8988T (cell line): ENCODE measurements at places on chromosomes 11 and 22.

DNA sequence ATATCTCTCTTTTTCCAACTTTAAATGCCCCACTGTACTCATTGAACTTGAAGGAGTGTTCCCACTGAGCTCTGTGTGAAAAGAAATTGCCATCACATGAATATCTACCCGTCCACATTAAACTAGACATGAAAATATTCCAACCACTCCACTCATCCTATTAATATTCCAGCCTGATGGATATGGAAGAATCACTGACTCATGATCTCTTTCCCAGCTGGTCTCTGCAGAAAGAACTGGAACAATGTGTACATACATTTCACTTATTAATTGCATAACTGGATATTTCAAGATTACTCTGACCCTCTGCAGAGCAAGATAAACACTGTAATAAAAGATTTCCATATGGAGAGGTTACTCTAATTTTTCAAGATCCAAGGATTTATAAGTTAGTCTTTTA lies 711.1 kb upstream of the LRRC4C start:
- no peak for DNase-seq

DNA sequence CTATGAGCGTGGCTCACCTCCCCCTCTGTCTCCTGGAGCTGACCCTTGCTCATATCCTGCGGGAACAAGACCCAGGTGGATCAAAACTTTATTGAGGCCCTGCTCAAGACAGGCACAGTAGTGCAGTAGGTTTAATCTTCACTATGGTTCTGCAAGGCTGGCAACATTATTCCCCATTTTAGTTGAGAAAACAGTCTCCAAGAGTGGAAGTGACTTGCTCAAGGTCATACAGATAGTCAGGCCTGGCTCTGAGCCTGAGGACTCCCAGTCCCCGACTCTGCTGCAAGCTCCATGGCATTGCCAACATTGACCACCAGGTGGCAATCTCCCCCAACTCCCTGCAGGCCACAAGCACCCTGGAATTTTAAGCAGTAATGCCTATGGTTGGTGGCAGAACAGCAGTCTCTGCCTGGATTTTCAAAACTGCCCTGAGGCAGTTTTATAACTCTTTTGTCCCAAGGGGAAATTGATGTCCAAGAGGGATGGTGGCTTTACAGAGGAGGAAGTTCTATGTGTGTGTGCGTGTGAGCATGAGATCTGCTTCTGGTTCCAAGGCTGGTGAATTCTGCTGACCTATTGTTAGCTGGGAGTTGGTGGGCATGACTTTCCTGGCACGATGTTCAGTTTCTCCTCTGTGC lies 34.1 kb downstream of the NEU3 start:
- peak; percentile 80 for DNase-seq

DNA sequence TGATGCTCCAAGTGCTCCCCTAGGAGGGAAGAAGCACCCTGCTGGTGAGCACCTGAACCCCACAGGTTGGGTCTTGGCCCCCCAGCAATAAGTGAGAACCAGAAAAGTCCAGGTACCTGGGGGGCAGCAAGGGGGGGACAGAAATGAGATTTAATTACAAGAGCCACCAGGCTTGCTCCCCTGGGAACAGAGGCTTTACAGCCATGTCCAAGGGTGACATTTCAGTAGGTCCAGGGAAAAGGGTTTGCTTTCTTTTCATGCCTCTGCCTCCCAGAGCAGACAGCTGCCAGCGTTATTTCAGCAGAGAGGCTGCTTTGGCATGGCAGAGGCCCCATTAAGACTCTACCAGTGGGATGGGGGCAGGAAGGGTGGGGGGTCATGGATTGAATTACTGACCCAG lies 437.7 kb downstream of the BUD13 start:
- DNase-seq: no peak

GRCh38 chr11:133724116-133724515 lies 121.2 kb downstream of the SPATA19 start:
- DNase-seq: no peak

GRCh38 chr11:113721462-113722066 lies 15.5 kb upstream of the TMPRSS5 start:
- DNase-seq: no peak

- DNase-seq: no peak
Measured at GRCh38 chr11:22734628-22735345, 68.4 kb downstream of the GAS2 start.

DNA sequence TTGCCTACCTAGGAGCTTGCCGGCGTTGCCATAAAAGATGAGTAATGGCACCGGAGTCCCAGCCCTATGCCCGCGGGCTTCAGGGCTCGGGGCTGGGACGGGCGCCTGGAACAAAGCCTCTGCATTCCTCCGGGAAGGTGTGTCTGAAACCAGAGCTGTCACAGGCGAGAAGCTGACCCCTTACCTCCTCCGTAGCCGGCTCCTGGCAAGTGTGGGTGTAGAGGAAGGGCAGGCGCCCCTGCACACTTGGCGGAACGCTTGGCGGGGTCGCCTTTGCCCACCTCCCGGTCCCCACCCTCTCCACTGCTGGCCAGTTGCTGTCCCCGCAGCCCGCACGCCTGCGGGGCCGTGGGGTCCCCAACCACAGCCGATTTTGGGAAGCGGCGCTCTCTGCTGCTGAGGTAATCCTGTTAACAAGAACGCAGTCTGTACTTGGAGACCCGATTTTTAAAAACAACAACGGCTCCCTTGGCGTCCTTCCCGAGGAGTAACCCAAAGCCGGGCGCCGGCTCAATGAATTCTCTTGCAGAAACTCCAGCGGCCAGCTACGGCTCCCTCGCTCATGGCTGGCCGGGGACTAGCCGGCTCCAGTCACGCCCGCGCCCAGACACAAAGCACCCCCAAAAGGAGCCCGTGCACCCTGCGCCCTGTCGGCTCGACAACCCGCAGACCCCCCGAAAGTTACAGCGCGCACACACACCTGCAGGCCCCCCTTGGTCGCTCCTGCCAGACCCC lies 89.2 kb downstream of the PLEKHA7 start:
- peak; percentile 55 for DNase-seq

- no peak for DNase-seq
Measured at GRCh38 chr11:12705874-12706273, 31.7 kb downstream of the TEAD1 start.

- DNase-seq: no peak
Measured at GRCh38 chr22:35632935-35633334, 15.3 kb upstream of the APOL6 start.

GRCh38 chr11:82680252-82680651 lies 53.4 kb downstream of the FAM181B start:
- no peak for DNase-seq

DNA sequence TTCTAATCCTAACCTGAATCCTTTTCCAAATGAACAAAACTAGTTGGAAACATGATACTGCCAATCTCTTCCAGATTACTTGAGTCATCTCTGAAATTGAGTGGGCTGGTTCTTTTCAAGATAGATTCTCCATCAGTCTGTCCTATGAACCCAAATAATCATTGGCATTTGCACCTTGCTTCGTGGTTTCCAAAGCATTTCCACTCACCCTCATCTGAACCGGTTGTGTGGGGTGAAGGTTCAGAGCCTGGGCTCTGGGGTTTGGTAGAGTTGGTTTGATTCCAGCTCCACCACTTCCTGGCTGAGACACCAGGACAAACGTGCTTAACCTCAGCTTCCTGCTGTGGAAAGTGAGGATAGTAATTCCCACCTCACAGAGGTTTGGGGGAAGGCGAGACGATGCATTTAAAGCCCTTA lies 206.4 kb upstream of the E2F8 start:
- DNase-seq: no peak

DNA sequence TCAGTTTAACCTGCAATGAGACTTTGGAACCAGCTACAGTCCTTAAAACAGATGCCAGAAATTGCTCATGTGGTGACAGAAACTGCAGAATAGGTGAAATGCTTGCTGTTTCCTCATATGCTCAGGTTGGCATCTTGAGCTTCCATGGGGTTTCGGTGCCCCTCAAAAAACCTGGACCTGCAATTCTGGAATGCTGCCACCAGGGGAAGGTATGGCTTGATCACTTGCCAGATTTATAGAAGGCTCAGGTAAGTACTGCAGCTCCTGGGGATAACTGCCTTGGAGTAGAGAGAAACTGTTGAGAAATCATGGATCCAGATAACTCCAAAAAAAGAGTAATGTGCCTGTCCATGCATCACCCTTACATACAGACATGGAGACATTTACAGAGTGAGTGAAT lies 113.0 kb downstream of the CTTN start:
- DNase-seq: no peak

- DNase-seq: no peak
Measured at GRCh38 chr22:48832592-48832991, 995.1 kb downstream of the BRD1 start.

DNA sequence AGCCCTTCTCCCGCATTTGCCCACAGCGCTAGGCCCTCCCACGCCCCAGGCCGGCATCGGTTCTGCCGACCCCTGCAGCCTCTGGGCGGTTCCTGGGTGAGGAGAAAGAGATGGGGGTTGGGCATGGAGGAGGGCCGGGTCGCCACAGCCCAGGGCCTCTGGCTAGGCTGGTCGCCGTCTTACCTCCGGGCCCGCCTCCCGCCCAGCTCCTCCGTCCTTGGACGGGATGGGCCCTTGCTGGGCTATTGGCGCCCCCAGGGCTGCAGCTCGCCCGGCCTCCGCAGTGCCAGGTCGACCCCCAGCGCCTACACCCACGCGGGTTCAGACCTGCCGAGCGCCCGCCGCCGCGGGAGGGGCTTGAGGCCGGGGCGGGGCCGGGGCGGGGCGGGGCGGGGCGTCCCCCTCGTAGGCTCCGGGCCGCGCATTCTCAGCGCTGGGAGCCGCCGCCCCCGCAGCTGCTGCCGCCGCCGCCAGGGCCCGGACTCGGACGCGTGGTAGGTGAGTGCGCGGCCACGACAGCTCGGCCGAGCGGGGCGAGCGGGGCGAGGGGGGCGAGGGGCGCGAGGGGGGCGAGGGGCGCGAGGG lies at the start of gene CD151:
CD151 (plus strand) TSS at position 424 of the 585 bp plus-strand sequence. CDS start 3,118 bp downstream, outside the sequence.
- DNase-seq: no peak

DNA sequence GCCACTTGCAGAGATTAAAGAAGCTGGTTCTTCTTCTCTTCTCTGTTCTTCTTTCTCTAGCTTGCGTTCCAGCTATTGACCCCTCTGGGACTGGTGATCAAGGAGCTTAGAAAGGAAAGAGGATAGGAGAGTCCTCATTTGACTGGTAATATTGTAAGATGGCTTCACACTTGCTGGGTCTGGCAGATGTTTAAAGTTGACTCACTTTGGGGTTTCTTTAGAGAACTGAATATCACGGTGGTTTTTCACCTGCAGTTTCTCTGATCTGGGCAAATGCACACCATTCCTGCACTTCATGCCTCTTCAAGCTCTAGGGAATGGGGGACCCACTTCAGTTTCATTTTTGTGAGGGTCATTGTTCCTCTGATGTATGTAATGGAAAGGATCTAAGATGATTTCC lies 41.8 kb upstream of the DEUP1 start:
- DNase-seq: no peak

GRCh38 chr11:114066046-114066648 lies 6.6 kb downstream of the ZBTB16 start:
- no peak for DNase-seq

- no peak for DNase-seq
Measured at GRCh38 chr11:19994672-19995071, 165.6 kb downstream of the DBX1 start.

DNA sequence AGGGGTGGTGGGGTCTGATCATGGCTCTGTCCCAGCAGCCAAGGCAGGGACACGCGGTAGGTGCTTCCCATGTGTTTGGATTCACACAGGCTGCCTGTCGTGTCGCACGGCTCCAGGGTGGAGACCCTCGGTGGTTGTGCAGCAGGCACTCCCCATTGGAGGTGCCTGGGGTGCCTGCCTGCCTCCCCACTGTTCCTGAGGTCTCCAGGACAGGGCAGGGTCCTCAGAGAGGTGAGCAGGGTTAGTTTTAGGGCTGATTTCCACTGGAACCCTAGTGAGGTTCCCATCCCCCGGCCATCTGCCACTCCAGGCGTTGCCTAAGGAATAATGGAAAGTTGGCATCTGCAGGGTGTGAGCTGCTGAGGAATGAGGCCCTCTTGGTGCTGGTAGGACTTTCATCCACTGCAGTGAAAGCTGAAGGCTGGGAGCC lies 32.3 kb downstream of the OSBPL5 start:
- peak; percentile 7 for DNase-seq

DNA sequence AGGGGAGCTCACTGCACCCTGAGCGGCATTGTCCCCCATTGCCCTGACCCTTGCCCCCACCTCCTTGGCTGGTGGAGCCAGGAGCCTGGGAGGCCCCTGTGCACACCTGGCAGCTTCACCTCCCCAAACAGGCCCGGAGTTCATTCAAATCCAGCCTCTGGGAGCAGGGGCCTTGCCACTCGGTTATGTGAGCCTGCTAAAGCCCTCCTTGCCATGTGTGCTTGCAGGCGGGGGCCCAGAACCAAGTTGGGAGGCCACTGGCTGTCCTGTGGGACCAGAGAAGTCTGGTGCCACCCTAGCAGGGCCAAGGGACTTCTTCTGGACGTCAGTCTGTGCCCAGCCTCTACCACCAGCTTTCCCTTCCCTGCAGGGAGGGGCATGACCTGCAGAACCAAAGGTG lies 48.9 kb downstream of the NFAM1 start:
- no peak for DNase-seq

GRCh38 chr11:9820260-9820659 lies 156.4 kb downstream of the SWAP70 start:
- no peak for DNase-seq

DNA sequence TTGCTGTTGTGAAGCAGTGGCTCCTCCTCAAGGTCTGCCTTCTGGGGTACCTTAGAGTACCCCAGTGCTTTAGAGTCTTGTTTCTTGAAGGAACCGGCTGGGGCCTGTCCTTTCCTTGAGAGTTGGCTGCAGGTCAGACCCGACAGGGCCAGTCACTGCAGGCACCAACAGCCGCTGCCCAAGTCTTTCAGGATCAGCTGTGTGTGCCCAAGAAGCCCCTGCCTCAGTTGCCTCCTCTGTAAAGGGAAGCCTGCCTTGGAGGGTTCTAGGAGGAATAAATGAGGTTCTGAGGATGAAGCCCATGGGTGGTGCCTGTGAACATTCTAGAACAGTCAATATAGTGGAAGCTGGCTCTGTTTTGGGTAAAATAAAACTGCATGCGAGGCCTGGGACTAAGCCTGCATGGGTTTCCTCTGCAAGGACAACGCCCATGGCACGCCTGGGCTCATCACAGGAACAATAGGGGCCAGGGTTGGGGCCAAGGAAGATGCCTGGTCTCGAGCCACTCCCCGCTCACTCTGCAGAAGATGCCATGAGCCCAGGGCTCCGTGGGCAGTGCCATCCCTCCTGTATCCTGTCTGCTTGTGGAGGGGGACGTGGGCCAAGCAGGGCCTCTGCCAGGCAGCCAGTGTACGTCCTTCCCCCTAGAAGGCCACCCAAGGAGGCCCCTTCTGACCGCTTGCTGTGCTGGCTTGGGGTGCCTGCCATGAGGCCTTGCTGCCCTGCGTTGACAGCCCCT lies 81.6 kb downstream of the MED15 start:
- DNase-seq: no peak

DNA sequence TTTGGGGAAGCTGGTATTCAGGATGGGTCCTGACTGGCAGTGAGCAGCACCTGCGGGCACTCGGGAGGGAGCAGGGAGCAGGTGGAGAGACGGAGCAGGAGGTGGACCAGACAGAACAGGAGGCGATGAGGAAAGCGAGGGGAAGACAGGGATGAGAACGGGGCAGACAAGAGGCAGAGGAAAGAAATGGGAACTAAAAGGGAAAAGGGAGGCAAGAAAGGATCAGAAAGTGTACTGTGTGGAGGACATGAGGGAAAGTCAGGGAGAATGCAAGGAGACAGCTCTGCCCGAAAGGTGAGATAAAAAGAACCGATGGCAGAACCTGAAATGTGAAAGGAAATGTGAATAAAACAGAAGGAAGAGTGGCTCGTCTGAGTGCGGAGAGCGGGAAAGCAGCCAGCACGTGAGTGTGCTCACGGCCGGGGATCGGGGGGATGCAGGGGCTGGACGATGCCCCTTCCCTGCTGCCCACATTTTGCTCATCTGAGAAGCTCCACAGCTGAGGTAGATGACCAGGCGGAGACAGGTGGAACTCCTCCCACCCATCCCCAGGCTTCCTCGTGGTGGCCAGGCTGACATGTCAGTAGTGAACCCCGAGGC lies 494.4 kb upstream of the B3GAT1 start:
- no peak for DNase-seq
